ENCODE measurements at places on chromosomes 7 and 10.

- no peak for DNase-seq
Measured at GRCh38 chr10:380313-380940, 245.2 kb downstream of the ZMYND11 start.

- no peak for DNase-seq
Measured at GRCh38 chr10:131897297-131897899, 3.4 kb upstream of the PPP2R2D start.

- no peak for DNase-seq
Measured at GRCh38 chr7:107596881-107597581, 17.0 kb downstream of the BCAP29 start.

- no peak for DNase-seq
Measured at GRCh38 chr7:83732305-83732704, 83.4 kb upstream of the SEMA3E start.

DNA sequence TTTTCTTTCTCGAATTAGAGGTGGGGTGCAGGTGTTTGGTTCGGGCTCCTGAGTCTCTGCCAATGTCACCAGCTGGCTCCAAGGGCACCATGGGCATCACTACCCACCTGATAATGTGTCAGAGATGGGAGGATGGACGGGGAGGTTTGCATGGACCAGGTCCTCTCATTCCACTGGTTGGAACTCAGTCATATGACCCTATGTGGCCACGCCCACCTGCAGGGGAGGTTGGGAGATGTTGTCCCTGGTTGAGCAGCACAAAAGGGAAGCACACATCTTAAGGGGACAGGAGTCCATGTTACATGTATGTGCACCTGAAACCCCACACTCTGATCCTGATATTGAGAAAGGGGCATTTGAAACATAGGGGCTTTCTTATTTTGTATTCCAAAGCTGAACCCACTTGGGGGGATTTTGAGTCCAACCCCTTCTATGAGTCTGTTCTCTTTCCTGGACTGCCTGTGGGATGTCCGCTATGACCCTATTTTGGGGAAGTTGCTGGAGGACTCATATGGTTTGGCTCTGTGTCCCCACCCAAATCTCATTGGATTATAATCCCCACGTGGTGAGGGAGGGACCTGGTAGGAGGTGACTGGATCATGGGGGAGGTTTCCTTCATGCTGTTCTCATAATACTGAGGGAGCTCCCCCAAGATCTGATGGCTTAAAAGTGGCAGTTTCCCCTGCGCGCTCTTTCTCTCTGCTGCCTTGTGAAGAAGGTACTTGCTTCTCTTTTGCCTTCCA, 66.9 kb upstream of the BAIAP2L1 start:
- no peak for DNase-seq

DNA sequence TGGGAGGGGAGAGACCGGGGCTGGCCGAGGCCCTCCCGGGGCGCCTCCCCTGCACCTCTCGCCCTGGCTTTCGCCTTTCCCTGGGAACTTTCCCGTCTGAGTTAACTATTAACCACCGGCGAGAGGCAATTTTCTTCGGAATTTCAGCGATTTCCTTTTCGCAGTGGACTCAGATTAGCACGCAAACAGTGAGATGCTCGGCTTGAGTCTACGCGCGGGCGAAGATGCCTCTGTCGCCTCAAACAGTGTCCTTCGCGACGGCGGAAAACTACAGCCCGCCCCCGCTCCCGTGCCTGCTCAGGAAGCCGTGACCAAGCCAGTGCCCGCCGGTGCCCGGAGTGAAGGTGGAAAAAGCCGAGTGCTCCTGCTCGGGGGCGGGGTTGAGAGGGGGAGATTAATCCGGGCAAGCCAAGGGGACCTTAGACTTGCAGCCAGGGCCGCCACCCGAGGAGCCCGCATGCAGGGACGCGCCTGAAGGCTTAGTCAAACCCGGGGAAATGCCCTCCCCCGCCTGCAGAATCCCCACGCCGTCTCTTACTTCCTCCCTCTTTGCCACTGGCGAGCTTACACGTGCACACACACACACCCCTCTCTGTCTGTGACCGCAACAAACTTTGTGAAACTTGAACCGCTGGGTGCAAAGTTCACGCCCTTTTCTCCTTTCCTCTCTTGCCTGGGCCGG, 14.5 kb upstream of the PAX2 start:
- no peak for DNase-seq

GRCh38 chr7:5670183-5670935, 111.1 kb downstream of the RNF216 start:
- DNase-seq: no peak

DNA sequence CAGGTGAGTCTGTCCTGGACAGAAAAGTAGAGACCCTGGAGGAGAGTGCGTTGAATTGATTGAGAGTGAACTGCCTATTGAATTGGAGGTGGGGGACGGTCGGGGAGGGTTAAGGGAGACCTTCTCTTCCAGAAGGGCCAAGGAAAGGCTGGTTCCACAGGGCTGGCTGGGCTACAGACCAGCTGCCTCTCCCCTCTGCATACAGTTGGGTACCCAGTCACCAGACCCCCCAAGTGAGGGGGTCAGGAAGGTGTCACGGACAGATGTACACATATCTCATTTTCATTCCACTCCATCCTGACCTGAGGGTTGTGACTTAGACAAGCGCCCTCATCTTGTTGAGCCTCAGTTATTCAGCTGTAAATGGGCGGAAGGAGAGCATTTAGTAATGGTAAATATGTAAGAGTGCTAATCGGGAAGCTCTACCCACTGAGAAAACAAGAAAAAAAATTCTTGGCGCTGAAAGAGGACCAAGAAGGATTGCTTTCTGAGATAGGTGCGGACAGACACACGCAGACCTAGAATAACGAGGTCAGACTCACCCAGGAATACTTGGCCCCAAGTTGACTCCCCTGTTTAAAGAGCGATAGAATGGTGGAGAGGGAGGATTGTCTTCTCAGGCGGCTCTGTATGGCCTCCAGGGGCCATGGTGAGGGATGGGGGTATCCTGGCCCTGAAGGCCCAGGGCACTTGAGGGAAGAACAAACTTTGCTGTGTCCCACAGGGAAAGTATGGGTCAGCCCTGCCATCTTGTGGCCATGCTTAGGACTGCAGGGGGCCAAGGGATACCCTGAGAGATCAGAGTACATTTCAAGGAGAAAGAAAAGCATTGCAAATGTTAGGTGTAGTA, 7.2 kb upstream of the MBL2 start:
- DNase-seq: peak; percentile 88

GRCh38 chr7:26185844-26186180, 14.7 kb downstream of the HNRNPA2B1 start:
- DNase-seq: no peak

- DNase-seq: no peak
Measured at GRCh38 chr7:110090110-110090820, 1000.7 kb upstream of the LRRN3 start.

DNA sequence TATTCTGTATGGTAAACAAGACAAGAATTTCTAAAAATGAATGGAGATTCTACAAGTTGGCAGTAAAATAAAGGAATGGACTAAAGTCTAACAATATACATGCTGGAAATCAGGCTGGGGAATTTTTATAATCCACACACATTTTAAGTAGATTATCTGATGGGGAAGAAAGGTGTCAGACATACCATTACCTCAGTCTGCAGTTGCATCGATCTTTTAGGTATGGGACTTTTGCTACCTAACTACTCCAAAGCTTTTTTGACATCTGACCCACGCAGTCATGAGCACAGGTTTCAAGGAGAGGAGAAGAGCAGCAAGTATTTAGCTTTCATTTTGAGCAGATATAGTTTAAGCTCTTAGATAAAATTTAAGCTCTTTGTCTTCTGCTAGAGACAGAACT, 113.0 kb downstream of the ZNF438 start:
- no peak for DNase-seq

- peak; percentile 29 for DNase-seq
Measured at GRCh38 chr10:49272251-49273081, 26.5 kb upstream of the C10orf71 start.

GRCh38 chr7:141515941-141516340, 35.3 kb upstream of the AGK start:
- DNase-seq: no peak

- no peak for DNase-seq
Measured at GRCh38 chr10:132650611-132651250, 113.1 kb downstream of the INPP5A start.

GRCh38 chr7:114104035-114104434, 185.2 kb upstream of the PPP1R3A start:
- no peak for DNase-seq

- no peak for DNase-seq
Measured at GRCh38 chr10:19626156-19626555, 190.1 kb upstream of the PLXDC2 start.

GRCh38 chr7:42639930-42640329, 271.9 kb downstream of the C7orf25 start:
- DNase-seq: no peak

- DNase-seq: no peak
Measured at GRCh38 chr7:158617737-158618128, 30.1 kb upstream of the PTPRN2 start.

GRCh38 chr10:103803941-103804340, 51.4 kb downstream of the SH3PXD2A start:
- no peak for DNase-seq

DNA sequence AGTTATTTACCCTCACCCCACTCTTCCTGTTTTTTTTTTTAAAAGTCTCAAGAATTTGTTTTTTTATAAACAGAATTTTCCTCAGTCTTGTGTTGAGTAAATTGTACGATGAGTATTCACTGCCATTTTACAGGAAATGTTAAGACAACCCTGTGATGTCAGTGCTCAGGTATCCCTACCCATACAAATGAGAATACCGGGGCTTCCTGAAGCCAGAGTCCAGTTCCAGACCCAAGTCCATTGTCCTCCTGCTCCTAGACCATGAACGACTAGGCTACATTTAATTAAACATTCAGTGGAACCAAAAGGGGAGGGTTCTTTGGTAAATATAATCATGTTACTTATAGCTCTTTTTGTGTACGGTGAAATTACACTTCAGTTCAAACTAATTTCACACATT, 79.2 kb downstream of the GNAI1 start:
- no peak for DNase-seq

DNA sequence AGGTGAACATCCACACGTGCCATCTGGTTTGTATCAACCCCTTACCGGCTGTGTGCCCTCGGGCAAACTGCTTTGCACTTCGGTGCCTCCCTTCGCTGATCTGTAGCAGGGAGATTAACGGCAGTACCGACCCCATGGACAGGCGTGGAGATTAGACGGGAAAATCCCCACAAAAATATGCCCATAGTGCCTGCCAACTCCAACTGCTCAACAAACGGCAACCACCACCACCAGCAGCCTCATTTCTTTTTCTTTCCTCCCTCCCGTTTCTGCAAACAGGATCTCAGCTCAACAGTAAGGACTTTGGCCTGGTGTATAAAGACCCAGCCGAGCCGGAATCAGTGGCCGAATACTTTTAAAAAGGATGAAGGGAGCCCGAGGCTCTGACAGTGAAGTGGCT, 31.0 kb downstream of the CHST15 start:
- no peak for DNase-seq

GRCh38 chr10:84158550-84158949, 15.1 kb upstream of the GPR15LG start:
- DNase-seq: no peak

DNA sequence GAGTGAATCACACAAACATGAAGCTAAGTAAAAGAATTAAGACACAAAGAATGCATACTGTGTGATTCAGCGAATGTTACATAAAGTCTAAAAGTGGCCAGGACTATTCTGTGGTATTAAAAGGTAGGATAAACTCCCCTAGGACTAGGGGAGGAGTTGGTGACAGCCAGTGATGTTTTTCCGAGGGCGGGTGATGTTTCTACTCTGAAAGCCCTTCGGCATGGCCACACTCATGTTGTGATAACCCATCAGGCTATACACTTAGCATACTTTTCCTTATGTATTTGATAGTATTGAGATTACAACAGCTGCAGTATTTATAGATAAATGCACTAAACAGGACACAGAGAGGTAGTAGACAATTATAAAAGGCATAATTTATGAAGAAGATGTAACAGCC, 15.8 kb upstream of the CYP2E1 start:
- no peak for DNase-seq

DNA sequence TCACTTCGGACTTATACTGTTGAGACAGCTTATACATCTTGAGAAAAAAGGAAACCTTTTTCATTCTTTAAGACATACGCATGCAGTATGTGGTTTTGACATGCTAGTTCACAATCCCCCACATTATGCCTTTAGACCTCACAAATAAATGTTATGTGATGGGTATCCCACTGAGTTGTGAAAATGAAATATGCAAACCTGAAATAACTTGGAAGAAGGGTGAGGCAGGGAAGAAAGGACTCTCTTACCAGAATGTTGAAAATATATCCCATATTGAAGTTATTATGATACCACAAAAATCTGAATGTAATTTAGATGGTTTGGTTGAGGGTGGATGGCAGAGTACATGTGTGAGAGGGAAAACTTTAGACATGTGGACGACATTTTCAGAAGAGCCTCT, 379.8 kb downstream of the BBS9 start:
- DNase-seq: no peak

- DNase-seq: no peak
Measured at GRCh38 chr10:52658112-52658511, 114.5 kb downstream of the MBL2 start.

GRCh38 chr10:972763-973162, 15.5 kb upstream of the GTPBP4 start:
- no peak for DNase-seq
